ENCODE measurements at places on chromosomes 5 and 9.

DNA sequence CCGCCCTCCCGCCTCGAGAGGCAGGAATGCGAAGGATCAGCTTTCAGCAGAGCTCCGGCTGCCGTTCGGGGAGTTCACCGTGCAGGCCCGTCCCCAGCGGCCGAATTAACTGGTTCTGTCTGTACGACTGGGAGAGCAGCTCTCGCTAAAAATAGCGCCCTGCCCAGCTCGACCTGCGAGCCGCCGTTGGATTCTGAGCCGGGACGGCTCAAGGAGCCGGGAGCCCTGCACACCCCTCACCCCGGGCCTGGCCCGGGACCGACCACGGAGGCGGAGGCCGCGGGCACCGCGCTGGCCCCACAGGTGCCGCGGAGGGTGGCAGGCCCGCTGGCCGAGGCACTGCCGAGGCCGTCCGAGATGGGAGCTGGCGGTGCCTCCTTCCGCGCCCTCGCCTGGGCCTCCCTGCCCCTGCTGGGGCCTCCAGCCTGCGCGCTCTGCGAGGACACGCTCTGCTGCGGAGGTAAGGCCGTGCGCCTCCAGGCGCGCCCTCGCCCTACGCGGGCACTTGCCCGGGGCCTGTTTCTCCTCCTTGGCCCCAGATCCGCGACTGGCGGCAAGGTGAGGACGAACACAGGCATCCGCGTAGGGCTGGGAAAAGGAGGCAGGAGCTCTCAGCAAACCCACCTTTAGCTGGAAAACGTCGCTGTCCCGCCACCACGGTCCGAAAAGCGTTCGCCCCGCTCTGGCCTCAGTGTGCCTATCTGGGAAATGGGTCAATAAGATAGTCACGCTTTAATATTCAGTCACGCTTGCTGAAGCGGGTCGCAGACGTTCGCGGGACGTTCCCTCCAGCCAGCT lies 53.1 kb upstream of the DAB2IP start:
- no peak for DNase-seq

- no peak for DNase-seq
Measured at GRCh38 chr5:98130261-98131035, 643.0 kb upstream of the RGMB start.

- DNase-seq, result no peak
Measured at GRCh38 chr9:112443200-112443599, 43.4 kb upstream of the KIAA1958 start.

DNA sequence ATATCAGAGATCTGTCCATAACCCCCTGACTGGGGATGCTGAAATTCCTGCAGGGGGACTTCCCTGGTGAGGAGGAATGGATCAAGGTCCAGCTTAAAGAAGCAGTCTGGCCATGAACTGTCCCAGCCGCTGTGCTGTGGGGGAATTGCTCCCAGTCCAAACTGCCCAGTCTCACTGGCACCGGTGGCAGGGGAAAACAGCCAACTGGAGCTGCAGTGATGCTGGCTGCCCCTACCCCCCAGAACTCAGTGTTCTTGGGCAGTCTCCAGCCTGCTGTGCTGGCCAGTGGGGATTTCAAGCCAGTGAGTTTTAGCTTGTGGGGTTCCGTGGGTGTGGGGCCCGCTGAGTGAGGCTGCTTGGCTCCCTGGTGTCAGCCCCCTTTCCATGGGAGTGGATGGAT lies 306.5 kb upstream of the RPS23 start:
- no peak for DNase-seq

- no peak for DNase-seq
Measured at GRCh38 chr9:124879226-124879625, 17.3 kb downstream of the ARPC5L start.

DNA sequence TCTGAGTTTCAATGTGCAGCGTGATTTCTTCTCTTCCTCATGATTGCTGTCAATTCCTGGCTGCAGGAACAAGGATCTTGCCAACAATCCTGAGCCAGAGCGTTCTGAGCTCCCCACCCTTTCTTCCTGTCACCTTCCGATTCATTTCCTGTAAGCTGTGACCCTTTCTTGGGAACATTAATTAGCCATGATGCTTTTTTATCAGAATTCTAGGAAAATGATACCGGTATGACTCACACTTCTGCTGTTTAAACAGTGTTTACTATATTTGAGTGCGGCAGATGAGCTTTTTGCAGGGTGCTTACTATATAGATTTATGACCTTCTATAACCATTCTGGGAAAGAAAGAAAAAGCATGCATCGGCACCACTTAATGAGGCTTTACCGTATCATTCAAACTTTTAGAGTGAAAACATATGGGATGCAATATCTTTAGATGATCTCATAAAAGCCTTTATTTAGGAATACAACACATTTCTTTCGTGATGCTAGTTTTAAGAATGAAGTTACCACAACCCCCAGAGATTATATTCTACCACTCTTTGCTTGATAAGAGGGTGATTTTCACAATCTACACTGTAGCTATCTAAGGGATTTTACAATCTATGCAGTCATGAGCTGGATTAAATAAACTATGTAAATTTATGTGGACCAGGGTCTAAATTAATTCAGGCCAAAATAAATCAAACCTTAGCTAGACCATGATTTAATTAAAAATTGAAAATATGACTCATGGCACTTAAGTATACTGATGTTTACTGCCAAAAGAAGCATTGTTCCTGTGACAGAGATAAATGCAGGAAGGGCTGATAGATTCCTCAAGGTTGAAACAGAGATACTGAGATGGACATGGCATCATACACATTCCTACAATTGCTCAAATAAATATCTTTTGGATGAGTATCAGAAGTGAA lies 38.0 kb upstream of the OSMR start:
- no peak for DNase-seq

- DNase-seq, result no peak
Measured at GRCh38 chr5:67181648-67182221, 14.9 kb downstream of the CD180 start.

DNA sequence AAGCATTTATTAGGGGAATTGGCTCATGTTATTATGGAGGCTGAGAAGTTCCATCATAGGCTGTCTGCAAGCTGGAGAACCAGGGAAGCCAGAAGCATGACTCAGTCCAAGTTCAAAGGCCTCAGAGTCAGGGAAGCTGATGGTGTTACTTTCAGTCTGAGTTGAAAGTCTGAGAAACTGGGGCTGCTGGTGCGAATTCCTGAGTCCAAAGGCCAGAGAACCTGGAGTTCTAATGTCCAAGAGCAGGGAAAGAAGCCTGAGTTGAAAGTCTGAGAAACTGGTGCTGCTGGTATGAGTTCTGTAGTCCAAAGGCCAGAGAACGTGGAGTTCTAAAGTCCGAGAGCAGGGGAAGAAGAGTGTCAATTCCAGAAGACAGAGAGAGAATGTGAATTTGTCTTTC lies 641.1 kb downstream of the ISL1 start:
- DNase-seq, result no peak

- no peak for DNase-seq
Measured at GRCh38 chr5:158039911-158040347, 181.0 kb upstream of the CLINT1 start.

GRCh38 chr9:98970532-98971041 lies 26.9 kb downstream of the COL15A1 start:
- DNase-seq, result no peak

GRCh38 chr5:94693043-94693822 lies 74.8 kb downstream of the SLF1 start:
- no peak for DNase-seq

DNA sequence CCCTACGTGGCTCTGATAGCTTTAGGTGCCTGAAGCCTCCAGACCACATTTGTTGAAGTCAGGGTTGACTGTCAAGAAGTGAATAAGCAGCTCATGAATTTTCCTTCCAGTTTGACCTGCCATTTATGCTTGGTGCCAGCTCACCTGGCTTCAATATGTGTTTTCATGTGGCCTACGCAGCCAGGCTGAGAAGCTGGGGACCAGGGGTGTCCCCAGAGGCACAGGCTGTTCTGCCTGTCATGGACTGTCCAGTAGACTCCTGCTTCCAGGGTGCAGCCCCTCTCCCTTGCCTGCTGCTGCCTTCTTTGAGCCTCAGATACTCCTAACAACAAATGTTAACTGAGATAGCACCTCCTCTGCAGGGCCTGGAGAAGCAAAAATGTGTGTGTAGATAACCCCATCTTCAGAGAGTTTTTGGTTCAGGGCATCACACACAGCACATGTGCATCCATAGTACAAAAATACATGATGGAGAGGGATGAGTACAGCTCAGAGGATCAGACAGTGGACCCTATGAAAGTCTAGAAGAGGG lies 5.8 kb downstream of the TNFAIP8 start:
- DNase-seq, result no peak

DNA sequence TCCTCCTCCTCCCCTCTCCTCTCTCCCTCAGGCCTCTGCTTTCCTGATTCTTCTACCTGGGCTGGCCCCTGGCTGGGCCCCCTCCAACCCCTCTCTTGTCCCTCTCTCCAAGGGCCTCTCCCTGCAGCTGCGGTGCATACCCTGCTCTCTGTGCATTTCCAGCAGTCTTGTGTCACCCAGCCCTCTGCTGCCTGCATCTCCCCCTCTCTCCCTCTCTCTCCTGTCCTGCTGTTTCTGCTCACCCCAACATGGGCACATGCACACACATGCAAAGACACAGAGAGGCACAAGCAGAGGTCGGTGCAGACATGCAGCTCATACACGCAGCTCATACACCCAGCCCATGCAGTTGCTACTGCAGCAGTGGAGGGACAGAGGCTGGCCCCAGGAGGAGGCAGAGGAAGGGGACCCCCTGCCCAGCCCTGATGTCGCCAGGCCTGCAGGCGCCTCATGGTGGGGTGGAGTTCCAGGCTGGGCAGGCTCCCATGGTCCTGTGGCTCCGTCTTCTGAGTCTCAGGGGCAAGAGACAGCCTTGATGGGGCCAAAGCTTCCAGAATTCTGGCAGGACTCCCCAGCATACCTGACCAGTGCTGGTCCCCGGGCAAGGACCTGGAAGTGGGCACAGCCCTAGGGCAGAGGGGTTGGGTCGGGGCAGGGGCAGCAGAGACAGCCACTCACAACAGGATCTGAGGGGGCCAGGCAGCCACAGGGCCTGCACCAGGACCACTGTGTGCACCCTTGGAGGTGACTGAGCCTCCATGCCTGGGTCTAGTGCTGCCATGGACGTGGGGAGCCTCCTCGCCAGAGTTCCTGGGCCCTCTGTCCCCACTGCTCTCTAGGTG lies 216.9 kb downstream of the C9orf50 start:
- DNase-seq, result no peak

GRCh38 chr5:80618438-80618837 lies 36.0 kb upstream of the MSH3 start:
- no peak for DNase-seq

GRCh38 chr9:92954049-92954861 lies 6.9 kb downstream of the FGD3 start:
- DNase-seq, result peak; percentile 81

- no peak for DNase-seq
Measured at GRCh38 chr9:137705443-137705863, 86.6 kb downstream of the EHMT1 start.

DNA sequence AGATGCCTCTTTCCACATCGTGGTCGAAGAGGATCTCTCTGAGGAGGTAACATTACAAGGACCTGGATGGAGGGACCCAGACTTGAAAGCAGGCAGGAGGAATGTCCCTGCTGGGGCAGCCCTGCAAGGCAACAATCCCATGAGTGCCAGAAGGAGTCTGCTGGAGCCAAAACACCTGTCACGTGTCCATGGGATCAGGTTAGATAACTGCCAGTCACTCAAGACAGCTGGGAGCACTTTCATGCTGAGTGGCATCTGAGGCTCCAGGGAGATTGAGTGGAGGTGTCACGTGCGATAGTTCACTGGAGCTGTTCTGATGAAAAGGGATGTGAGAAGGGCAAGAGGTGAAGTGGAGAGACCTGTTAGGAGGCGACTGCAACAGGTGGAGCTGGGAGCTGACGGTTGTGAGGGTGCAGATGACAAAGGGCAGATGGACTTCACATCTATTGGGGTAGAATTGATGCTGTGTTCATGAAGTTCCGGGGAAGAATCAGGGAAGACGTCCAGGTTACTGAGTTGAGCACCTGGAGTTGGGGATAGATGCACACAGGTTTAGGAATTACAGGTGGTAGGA lies 68.4 kb downstream of the ICE1 start:
- no peak for DNase-seq

- DNase-seq, result no peak
Measured at GRCh38 chr9:114214181-114214580, 58.8 kb downstream of the COL27A1 start.

DNA sequence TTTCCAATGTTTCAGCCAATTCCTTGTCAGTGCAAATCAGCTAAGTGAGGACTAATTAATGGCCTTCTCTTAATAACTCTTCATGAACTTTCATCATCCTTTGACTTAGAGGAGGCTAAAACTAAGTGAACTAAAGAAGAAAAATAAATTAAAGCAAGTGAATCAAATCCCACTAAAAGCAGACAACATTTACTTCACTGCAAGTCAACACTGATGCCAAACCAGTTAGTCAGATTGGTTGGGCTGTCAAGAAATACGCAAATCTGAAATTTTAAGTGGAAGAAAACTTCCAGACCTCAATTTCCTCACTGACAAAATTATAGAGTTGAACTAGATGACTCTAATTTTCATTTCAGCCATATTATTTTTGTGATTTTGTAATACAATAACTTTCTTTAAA lies 137.2 kb upstream of the PRLR start:
- no peak for DNase-seq

- no peak for DNase-seq
Measured at GRCh38 chr5:159736844-159737243, 179.4 kb upstream of the ADRA1B start.

GRCh38 chr9:20508242-20508641 lies 114.1 kb downstream of the MLLT3 start:
- no peak for DNase-seq

- no peak for DNase-seq
Measured at GRCh38 chr9:81871695-81872094, 56.5 kb upstream of the SPATA31D4 start.

- DNase-seq, result no peak
Measured at GRCh38 chr9:19456426-19456825, 47.6 kb downstream of the ACER2 start.

DNA sequence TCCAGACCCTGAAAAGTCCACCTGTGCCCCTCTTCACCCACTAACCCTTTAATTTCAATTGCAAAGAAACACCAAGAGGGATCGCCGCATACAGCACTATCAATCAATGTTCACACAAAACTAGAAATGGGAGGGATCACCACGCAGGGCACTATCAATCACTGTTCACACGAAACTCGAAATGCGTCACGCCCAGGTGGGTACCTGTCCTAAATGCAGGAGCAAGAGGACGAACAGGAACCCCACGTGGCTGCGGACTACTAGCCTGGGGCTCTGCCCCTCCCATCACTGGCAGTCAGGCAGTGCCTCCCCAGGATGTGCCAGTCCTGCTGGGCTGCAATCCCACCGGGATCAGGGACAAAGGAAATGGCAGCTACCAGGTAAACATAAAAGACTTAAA lies 28.2 kb downstream of the RASGEF1C start:
- no peak for DNase-seq

GRCh38 chr9:83235526-83235925 lies 172.6 kb upstream of the RASEF start:
- DNase-seq, result no peak

GRCh38 chr5:116652196-116652729 lies 77.6 kb upstream of the SEMA6A start:
- no peak for DNase-seq

GRCh38 chr9:114413861-114414301 lies 26.1 kb upstream of the AKNA start:
- DNase-seq, result no peak

- no peak for DNase-seq
Measured at GRCh38 chr9:111063332-111063731, 25.1 kb upstream of the LPAR1 start.
